CD4-positive, alpha-beta T cell (primary cell): ENCODE measurements at places on chromosomes 4 and X.
A peak's percentile ranks its signal among the peaks of the same experiment; 100 is the strongest.

- DNase-seq, result no peak
- H3K4me3 ChIP-seq, result no peak overlapping the region
- H3K27me3 ChIP-seq, result no peaks in the 10 kb centered on the region
- no peaks in the 10 kb centered on the region for H3K36me3 ChIP-seq
- no peak overlapping the region for H3K27ac ChIP-seq
These were observed 37.7 kb upstream of the ENPP6 start for GRCh38 chr4:184255361-184255760.

- DNase-seq, result peak; percentile 36
- H3K4me3 ChIP-seq, result peak overlapping the region; percentile 40
- peak overlapping the region; percentile 81 for H3K27ac ChIP-seq
These were observed 32.7 kb downstream of the TBC1D14 start for GRCh38 chr4:6942238-6942800.

- peaks cover 4% of the 10 kb centered on the region for H3K27me3 ChIP-seq
- no peaks in the 10 kb centered on the region for H3K36me3 ChIP-seq
- H3K4me3 ChIP-seq, result no peak overlapping the region
- no peak for DNase-seq
- no peak overlapping the region for H3K27ac ChIP-seq
- no peaks in the 10 kb centered on the region for H3K4me1 ChIP-seq
These were observed 80.7 kb downstream of the FHIP1A start for GRCh38 chr4:151489462-151490203.

DNA sequence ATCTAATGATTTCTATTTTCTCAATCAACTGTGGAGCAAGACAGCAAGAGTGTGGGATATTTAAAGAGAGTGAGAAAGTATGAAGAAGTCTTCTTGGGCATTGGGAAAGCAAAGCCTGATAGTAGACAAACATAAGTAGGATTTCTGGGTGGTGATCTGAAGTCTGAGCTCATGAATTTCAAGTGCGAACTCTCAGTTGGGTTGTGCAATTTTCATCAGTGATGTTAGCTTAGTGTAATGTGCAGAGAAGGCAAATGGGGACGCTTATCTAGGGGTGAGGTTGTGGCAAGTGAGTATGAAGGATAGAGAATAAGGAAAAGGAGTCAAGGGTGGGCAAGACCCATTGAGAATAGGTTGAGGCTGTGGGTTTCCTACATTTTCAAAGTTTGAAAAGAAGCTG, 23.7 kb downstream of the VGLL1 start:
- no peaks in the 10 kb centered on the region for H3K4me1 ChIP-seq
- H3K4me3 ChIP-seq, result no peak overlapping the region
- no peak for DNase-seq
- H3K36me3 ChIP-seq, result no peaks in the 10 kb centered on the region
- no peaks in the 10 kb centered on the region for H3K27me3 ChIP-seq

- peaks cover 2% of the 10 kb centered on the region for H3K4me1 ChIP-seq
- H3K27ac ChIP-seq, result no peak overlapping the region
- no peaks in the 10 kb centered on the region for H3K36me3 ChIP-seq
- peak; percentile 70 for DNase-seq
- no peaks in the 10 kb centered on the region for H3K27me3 ChIP-seq
These were observed 220.1 kb upstream of the STK26 start for GRCh38 chrX:131802836-131803626.

GRCh38 chr4:88706574-88706973, 8.9 kb upstream of the NAP1L5 start:
- no peak overlapping the region for H3K27ac ChIP-seq
- no peaks in the 10 kb centered on the region for H3K27me3 ChIP-seq
- no peaks in the 10 kb centered on the region for H3K4me1 ChIP-seq

- H3K27ac ChIP-seq, result no peak overlapping the region
- H3K36me3 ChIP-seq, result no peaks in the 10 kb centered on the region
- no peaks in the 10 kb centered on the region for H3K27me3 ChIP-seq
These were observed 25.7 kb downstream of the CCKAR start for GRCh38 chr4:26464420-26465095.

GRCh38 chr4:31360786-31361185, 640.6 kb downstream of the PCDH7 start:
- no peaks in the 10 kb centered on the region for H3K4me1 ChIP-seq
- no peak for DNase-seq
- no peaks in the 10 kb centered on the region for H3K27me3 ChIP-seq
- H3K36me3 ChIP-seq, result no peaks in the 10 kb centered on the region
- no peak overlapping the region for H3K4me3 ChIP-seq
- H3K27ac ChIP-seq, result no peak overlapping the region

GRCh38 chr4:7434766-7435150, at the start of gene PSAPL1:
TSS of gene PSAPL1 (minus strand) at chr4:7434930. CDS start at chr4:7434879, 51 bp downstream.
- no peaks in the 10 kb centered on the region for H3K4me1 ChIP-seq
- DNase-seq, result no peak
- H3K27me3 ChIP-seq, result no peaks in the 10 kb centered on the region
- no peak within 1 kb of the TSS for H3K27ac ChIP-seq
- H3K4me3 ChIP-seq, result no peak within 1 kb of the TSS

DNA sequence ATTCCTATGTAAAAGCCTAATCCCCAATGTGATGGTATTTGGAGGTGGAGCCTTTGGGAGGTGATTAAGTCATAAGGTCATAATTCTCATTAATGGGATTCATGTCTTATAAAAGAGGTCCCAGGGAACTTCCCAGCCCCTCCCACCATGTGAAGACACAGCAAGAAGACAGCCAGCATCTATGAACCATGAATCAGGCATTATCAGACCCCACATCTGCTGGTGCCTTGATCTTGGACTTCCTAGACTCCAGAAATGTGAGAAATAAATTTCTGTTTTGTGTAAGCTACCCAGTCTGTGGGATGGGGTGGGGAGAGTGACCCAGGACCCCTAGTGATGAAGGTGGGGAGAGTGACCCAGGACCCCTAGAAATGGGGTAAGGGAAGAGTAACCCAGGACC, 6.1 kb upstream of the DAPP1 start:
- H3K27ac ChIP-seq, result no peak overlapping the region
- DNase-seq, result no peak
- H3K36me3 ChIP-seq, result no peaks in the 10 kb centered on the region
- H3K4me1 ChIP-seq, result peaks cover 8% of the 10 kb centered on the region
- no peaks in the 10 kb centered on the region for H3K27me3 ChIP-seq
- no peak overlapping the region for H3K4me3 ChIP-seq

DNA sequence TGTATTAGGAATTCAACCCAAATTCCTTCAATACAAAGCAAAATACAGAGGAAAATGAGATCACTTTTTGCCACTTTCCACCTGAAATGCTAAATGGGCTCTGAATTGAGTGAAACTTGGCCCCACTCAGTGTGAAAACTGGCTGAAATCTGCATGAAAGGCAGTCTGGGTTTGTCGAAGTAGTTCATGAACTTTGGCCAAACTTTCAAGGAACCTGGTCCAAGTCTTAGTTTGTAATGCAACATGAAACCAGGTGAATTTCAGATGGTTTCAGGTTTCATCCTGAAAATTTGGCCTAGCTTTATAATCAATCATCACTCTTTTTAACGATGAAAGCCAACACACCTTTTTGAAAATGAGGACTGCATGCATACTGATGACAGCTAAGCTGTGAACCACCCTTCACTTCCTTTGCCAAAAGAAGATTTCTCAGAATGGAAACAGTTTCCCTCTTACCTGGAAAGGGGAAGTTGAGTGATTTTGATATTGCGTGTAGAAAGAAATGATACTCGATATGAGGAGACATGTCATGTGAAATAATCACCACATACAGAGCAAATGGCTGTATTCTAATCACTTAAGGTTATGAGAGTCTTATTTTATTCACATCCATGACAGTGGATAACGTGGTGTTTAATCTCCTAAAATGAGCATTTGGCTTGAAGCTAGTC, 209.9 kb upstream of the ETNPPL start:
- no peak for DNase-seq
- H3K36me3 ChIP-seq, result no peaks in the 10 kb centered on the region
- no peaks in the 10 kb centered on the region for H3K27me3 ChIP-seq
- H3K4me3 ChIP-seq, result no peak overlapping the region
- peaks cover 4% of the 10 kb centered on the region for H3K4me1 ChIP-seq

- no peak for DNase-seq
- no peaks in the 10 kb centered on the region for H3K4me1 ChIP-seq
- H3K27ac ChIP-seq, result no peak overlapping the region
These were observed 44.0 kb upstream of the SLC16A2 start for GRCh38 chrX:74377282-74377681.

DNA sequence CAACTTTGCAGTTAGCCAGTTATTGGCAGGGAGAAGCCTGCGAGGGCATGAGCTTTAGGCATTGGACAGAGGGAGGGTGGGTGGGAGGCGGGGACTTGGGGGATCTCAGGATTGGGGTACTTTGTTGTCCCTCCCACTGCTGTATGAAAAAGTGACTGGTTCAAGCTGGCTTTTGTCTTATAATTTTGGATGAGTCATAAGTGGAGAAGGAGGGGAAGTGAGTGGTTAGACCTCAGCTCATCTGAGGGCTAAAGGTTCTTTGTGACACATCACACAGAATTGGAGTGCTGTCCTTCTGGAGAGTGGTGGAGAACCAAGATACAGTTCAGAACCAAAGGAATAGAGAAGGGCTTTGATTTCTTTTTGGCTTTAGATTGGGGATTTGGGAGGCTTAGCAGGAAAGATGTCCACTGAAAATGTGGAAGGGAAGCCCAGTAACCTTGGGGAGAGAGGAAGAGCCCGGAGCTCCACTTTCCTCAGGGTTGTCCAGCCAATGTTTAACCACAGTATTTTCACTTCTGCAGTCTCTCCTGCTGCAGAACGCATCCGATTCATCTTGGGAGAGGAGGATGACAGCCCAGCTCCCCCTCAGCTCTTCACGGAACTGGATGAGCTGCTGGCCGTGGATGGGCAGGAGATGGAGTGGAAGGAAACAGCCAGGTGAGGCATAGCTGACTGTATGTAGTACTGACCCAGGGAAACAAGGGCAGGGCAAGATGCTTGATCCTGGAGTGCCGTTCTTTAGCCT, at the start of gene SLC4A4:
Gene SLC4A4, plus strand, starts transcription at position 175 of the 748 bp plus-strand sequence.
- DNase-seq, result peak; percentile 9
- H3K4me1 ChIP-seq, result no peaks in the 10 kb centered on the region
- H3K27me3 ChIP-seq, result no peaks in the 10 kb centered on the region
- H3K27ac ChIP-seq, result no peak within 1 kb of the TSS

- H3K36me3 ChIP-seq, result peaks cover 4% of the 10 kb centered on the region
- H3K4me3 ChIP-seq, result no peak overlapping the region
- H3K4me1 ChIP-seq, result peaks cover 24% of the 10 kb centered on the region
These were observed 177.9 kb downstream of the AFAP1 start for GRCh38 chr4:7761720-7762119.

DNA sequence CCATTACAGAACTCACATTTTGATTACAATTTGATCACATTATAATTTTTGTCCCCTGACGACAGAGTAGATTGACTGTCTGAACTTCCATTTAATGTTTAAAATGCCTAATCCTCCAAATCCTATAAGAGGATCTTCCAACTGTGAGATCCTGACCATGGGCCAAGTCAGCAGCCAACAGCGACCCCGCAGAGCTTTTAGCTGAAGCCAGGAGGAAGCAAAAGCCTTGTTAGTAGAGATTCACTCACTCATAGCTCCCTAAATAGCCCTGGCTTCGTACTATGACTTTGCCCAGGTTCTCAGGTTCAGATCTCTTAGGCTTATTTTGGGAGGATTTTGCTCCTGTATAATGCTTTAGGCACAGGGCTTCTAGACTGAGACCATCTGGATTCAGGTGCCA, 413.1 kb downstream of the NKX6-1 start:
- DNase-seq, result no peak
- no peaks in the 10 kb centered on the region for H3K4me1 ChIP-seq
- no peak overlapping the region for H3K27ac ChIP-seq
- H3K4me3 ChIP-seq, result no peak overlapping the region
- H3K27me3 ChIP-seq, result no peaks in the 10 kb centered on the region

- no peaks in the 10 kb centered on the region for H3K36me3 ChIP-seq
- no peak overlapping the region for H3K27ac ChIP-seq
- DNase-seq, result no peak
- no peaks in the 10 kb centered on the region for H3K4me1 ChIP-seq
These were observed 8.7 kb downstream of the CLRN2 start for GRCh38 chr4:17523662-17524061.

DNA sequence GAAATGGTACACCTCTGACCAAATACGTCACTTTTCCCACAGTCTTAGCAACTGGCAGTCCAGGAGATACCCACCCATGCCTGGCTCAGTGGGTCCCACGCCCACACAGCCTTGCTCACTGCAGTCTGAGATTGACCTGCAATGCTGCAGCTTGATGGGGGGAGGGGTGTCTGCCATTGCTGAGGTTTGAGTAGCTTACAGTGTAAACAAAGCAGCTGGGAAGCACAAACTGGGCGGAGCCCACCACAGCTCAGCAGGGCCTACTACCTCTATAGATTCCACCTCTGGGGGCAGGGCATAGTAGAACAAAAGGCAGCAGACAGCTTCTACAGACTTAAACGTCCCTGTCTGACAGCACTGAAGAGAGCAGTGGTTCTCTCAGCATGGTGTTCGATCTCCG, 52.7 kb downstream of the AMER1 start:
- H3K27ac ChIP-seq, result no peak overlapping the region
- H3K4me1 ChIP-seq, result no peaks in the 10 kb centered on the region
- no peak overlapping the region for H3K4me3 ChIP-seq
- H3K27me3 ChIP-seq, result no peaks in the 10 kb centered on the region
- no peak for DNase-seq

GRCh38 chr4:182699795-182700194, 217.4 kb downstream of the DCTD start:
- DNase-seq, result no peak
- no peak overlapping the region for H3K27ac ChIP-seq
- no peaks in the 10 kb centered on the region for H3K27me3 ChIP-seq
- no peaks in the 10 kb centered on the region for H3K36me3 ChIP-seq

DNA sequence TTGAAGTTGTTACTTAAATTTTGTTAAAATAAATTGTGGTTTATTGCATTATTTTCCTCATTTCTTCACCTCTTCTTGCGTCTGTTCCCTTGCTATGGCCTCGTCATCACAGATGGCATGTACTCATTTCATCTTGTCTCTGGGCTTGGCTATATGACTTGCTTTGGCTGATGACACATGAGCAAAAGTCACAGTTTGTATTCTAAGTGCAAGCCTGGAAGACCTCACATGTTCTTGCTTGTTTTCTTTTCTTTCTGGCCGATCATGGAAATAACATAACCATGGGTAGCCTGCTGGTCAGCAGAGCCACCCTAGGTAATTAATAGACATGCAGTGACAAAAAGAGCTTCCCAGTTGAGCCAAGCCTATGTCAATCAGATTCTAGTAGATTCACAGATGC, 527.9 kb downstream of the SPRY1 start:
- no peak for DNase-seq
- H3K27me3 ChIP-seq, result no peaks in the 10 kb centered on the region
- H3K36me3 ChIP-seq, result no peaks in the 10 kb centered on the region
- no peak overlapping the region for H3K4me3 ChIP-seq
- no peaks in the 10 kb centered on the region for H3K4me1 ChIP-seq
- no peak overlapping the region for H3K27ac ChIP-seq

- H3K36me3 ChIP-seq, result peaks cover 100% of the 10 kb centered on the region
- peak; percentile 51 for DNase-seq
- peaks cover 52% of the 10 kb centered on the region for H3K4me1 ChIP-seq
- H3K27ac ChIP-seq, result peak overlapping the region; percentile 19
These were observed 27.3 kb downstream of the WDR1 start for GRCh38 chr4:10089346-10089745.

DNA sequence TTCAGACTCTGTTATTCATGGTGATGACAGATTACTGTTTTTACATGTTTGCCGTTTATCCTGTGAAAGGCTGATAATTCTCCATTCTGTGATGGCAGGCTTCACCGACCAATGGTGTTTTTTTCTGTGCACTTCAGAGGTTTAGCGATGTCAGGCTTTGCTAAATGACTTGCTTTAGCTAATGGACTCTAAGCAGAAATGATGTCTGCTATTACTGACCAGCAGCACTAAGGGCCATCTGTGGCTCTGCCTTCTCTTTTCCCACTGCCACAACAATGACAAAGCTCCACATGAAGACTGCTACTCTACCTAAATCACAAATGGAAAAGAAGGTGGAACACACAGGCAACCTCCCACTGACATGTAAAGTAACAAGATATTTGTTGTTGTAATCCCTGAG, 68.4 kb upstream of the ALB start:
- no peaks in the 10 kb centered on the region for H3K36me3 ChIP-seq
- no peaks in the 10 kb centered on the region for H3K4me1 ChIP-seq
- no peaks in the 10 kb centered on the region for H3K27me3 ChIP-seq
- H3K27ac ChIP-seq, result no peak overlapping the region
- no peak overlapping the region for H3K4me3 ChIP-seq
